Cortex of kidney (tissue), 1 donor: ENCODE measurements at places on chromosomes 1 and 21.

- no peak for DNase-seq
Observed at GRCh38 chr21:15422783-15423182, 307.0 kb upstream of the USP25 start.

- DNase-seq = no peak
Observed at GRCh38 chr1:38420666-38421065, 374.1 kb upstream of the POU3F1 start.

DNA sequence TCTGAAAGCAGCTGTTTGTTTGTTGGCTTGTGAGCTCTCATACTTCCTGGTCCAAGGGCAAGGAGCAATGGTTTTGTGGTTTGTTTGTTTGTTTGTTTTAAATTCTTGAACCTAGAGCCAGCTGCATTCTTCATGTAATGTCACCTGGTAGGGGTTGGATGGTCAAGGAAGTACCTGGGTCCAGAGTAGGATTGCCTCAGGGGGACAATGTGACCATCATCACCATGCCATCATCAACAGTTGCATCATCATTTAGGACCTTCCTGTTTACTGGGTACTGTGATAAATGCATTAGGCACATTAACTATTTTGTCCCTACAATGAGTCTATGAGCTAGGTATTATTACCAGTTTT lies 14.7 kb upstream of the MYOG start:
- DNase-seq = no peak

DNA sequence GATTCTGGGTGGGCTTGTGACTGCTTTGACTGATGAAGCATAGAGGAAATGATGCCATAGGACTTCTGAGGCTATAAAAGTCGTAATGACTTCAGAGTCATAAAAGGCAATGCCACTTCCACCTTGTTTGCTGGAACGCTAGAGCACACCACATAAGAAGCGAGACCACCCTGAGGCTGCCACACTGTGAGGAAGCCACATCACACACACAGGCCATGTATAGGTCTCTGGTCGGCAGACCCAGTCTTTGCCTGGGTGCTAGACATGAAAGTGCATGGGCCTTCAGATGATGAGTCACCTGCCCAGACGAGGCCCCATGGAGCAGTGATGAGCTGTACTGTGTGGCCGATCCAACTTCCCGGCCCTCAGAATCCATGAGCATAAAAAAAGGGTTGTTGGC lies 14.2 kb upstream of the KANK4 start:
- DNase-seq = no peak

GRCh38 chr1:203406446-203407045 lies 55.6 kb upstream of the FMOD start:
- DNase-seq = no peak

- no peak for DNase-seq
Observed at GRCh38 chr21:28378026-28378425, 614.7 kb downstream of the LTN1 start.

DNA sequence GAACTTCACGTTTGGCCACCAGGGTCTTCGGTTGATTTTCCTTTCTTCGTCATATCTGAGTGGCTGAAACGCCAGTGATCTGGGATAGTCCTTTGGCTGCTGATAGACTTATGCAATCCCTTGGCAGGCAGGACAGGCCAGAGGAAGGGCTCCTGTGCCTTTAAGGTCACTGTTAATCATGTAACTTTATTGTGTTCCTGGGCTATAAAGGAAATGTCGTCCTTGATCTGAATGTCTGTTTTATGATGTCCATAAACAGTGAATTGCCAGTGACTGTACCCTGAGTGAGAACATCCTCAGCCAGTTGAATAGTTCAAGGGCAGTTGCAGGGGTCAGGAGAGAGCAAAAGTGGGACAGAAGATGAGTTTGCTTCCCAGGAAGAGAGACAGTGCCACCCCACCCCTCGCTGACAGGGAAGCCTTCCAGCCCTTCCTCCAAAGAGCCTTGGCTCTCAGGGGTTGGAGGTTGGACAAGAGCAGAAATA lies 68.0 kb downstream of the PDE9A start:
- no peak for DNase-seq

DNA sequence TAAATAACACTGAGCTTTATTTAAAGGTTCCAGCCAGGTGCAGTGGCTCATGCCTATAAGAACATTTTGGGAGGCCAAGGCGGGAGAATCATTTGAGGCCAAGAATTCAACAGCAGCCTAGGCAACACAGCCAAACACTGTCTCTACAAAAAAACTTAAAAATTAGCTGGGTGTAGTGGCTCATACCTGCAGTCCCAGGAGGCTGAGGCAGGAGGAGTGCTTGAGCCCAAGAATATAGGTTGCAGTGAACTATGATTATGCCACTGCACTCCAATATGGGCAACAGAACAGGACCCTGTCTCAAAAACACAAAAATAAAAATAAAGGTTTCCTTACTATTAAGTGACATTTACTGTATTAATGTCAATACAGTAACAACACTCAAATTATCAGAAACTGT lies 2.1 kb downstream of the TAF12 start:
- no peak for DNase-seq

- no peak for DNase-seq
Observed at GRCh38 chr21:43609501-43610340, 49.6 kb downstream of the HSF2BP start.

- no peak for DNase-seq
Observed at GRCh38 chr1:203264052-203264501, 34.6 kb upstream of the CHIT1 start.

GRCh38 chr1:170498876-170499275 lies 33.1 kb upstream of the GORAB start:
- DNase-seq = no peak

DNA sequence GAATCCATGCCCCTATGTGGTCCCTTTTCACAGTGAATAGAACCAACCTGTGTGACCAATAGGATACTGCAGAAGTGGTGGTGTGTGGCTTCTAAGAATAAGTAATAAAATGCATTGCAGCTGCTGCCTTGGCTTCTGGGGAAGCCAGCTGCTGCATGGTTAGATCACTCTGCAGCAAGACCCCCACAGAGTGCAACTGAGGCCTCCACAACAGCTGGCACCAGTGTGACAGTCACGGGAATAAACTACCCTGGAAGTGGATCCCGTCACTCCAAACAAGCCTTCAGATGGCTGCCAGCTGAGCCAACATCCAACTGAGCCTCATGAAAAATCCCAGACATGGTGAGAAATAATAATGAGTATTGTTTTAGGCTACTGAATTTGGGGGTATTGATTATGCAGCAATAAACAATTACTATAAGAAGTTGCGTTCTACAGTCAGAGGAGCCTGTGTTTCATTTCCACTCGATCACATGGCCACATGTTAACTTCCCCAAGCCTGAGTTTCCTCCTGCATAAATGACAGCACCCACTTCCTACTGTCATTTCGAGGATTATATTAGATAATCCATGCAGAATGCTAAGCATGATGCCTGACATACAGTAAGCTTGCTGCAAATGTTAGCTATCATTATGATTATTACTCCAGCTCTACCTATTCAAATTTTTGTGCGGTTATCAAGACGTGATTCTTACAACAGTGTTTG lies 20.8 kb upstream of the COG2 start:
- DNase-seq = no peak

GRCh38 chr1:82245345-82246014 lies 444.7 kb downstream of the ADGRL2 start:
- DNase-seq = no peak

DNA sequence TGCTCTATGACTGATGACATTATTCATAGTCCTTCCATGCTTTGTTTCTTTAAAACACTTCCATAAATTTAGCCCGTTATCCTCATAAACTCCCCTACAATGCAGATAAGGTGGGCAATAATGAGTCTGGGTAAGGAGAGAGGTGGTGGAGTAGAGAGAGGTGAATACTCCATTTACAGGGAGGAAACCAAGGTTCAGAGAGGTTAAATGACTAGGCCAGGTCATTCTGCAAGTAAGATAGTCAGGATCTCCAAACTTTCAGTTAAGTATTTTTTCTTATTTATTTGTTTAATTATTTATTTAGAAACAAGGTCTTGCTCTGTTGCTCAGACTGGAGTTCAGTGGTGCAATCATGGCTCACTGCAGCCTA lies 26.1 kb downstream of the PAFAH2 start:
- no peak for DNase-seq

DNA sequence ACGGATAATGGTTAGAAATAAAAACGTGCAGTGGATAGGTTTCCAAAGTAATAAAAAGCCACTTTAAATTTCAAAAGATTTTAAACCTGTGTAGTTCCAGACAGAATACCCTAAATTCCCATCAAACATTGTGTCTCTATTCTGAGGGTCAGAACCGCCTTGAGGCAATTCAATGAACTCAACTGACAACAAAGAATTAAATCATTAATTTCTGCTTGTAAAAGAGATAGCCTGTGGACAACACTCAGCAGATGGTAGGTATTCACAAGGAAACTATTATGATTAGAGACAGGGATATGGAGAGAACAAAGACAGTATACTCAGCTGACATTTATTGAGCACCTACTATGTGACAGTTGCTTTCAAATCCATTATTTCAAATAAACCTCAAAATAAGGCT lies 35.1 kb upstream of the JUN start:
- no peak for DNase-seq

DNA sequence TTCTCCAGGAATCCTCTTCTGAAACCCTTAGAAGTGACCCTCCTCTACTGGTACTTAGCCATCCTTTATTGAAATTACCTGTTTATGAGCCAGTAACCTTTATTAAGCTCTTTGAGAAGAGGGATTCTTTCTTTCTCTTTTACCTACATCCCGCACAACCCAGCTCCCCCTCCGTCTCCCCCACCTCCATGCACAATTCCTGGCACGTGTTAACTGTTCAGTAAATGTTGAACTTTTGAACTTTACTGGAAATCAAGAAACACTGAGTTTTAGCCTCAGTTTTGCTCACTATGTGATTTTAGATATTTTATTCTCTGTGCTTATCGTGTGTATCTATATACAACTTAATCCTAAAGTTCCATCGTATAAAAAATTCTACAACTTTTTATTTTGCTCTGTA lies 1.8 kb downstream of the TMED5 start:
- no peak for DNase-seq

DNA sequence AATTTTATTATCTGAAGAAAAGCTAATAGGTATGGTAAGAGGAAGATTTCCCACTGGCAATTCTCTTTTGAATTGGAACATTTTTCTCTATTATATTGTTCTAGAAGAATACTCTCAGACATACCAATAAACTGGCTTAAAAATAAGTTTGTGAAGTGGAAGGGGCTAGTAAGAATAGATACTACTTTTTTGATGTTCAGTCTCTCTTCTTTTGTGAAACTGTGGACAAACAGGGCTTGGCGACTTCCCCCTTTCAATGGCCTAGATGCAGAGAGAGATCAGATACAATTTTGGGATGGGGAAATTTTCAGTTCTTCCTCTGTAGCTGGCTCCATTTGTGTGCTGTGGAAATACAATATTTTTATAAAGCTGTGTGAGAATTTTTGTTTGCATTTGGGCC lies 2.5 kb downstream of the PBX1 start:
- no peak for DNase-seq

DNA sequence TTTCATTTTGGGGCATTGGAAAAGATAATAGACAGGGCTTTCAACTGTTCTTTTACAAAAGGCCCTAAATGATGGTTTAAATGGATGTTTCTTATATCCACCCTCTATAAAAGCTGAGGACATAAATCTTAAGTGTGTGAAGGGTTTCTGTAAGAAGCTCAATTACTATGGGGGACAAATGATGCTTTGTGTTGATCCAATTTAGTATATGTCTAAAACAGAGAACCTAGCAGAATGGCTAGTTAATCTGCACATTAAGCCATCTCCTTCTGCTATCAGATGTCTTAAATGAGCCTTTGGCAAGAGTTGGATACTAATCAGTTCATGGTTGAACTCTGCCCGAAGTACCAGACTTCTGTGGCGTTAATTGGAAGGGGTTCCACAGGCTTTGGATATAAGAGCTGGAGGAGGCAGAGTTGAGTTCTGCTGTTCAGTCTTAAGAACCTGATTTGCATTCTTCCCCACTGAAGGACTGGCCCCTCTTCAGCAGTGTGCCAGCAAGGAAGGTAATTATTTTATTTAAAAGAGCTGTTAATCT lies 43.1 kb downstream of the PTGFRN start:
- no peak for DNase-seq

GRCh38 chr1:62198781-62199125 lies 4.1 kb downstream of the L1TD1 start:
- DNase-seq = no peak

DNA sequence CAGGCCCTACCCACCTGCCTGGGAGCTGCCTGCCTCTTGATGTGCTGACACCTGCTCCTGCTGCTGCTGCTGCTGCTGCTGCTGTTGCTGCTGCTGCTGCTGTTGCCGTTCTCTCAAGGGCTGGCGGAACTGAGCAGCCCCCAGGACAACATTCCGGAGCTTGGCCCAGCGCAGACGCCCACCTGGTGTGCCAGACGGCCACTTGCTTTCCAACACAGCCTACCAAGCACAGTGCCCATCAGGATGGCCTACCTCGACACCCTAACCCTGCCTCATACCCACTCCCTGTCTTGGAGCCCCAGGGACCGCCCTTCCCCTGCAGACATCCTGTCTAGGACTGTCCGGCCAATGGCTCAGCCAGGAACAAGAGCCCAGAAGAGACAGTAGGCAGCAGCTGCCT lies 11.8 kb downstream of the DENND4B start:
- no peak for DNase-seq

DNA sequence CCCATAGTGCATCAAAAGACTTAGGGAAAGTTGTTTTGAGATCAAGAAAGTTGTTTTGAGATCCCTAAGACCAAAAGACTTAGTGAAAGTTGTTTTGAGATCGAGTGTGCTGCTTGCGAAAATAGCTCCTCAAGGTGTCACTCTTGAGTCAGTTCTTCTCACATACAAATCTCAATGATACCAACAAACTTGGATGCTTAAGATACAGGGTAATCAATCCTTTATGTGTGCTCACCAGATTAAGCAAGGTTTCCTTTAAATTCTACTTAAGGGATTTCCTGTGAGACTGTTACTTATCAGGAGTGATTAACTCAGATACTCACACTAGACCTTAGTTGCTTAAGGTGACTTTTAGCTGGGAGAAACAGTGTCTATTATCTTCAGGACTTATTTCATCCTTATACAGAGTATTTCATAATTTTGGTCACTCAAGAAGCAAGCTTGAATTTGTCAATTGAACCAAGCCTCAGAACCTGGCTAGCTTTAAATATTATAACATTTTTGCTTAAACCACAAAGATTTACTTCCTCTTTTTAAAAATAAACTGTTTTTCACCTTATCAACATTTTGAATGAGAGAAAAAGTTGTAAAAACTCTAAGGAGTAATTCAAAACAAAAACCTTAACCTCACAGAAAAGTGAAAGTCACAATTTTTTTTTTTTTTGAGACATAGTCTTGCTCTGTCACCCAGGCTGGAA lies 8.0 kb upstream of the RLF start:
- DNase-seq = no peak

GRCh38 chr1:3926956-3927355 lies 26.9 kb upstream of the C1orf174 start:
- no peak for DNase-seq

DNA sequence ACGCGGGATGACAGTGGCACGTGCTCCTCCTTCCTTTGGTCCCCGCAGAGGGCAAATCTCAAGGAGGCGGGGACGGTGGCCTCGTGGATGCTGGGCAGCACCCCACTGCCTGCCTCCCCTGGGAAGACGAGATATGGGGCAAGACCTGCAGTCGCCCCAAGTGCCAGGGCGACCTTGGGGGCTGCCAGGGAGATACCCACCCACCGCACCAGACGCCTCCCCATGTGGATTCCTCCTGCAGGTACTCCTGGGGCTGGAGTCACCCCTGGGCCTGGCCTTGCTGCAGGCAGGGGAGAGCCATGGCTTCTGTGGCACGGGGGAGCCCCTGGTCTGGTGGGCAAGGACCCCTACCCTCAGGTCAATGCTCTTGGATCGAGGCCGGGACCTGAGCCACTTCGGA lies 5.9 kb upstream of the AURKAIP1 start:
- DNase-seq = no peak

- no peak for DNase-seq
Observed at GRCh38 chr1:246971090-246971721, 36.7 kb downstream of the ZNF695 start.

GRCh38 chr1:152473887-152474537 lies 36.6 kb upstream of the LCE5A start:
- DNase-seq = no peak
